ENCODE measurements at places on chromosomes 1 and 21.

DNA sequence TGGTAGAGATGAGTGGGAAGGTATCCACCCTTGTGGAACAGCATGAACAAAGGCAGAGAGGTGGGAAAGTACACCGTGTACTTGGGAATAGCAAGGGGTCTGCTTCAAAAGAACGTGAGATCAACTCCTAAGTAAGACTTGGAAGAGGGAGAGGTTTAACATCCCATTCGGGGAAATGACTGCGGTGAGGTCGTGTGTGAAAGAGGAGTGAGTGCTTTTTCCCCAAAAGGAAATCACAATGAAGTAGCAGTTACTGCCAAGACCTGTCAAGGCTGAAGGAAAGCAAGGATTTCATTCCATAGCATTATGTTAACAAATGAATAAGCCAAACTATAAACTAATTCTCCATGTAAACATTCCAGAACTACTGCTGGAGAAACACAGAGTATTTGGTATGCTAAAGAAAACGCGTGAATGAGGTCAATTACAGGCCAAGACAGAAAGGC lies 20.0 kb upstream of the SYDE2 start:
- DNase-seq: no peak

GRCh38 chr1:3762151-3762872 lies 10.1 kb downstream of the CCDC27 start:
- no peak for DNase-seq

- DNase-seq: no peak
Observed at GRCh38 chr1:48939042-48939441, 162.4 kb upstream of the BEND5 start.

DNA sequence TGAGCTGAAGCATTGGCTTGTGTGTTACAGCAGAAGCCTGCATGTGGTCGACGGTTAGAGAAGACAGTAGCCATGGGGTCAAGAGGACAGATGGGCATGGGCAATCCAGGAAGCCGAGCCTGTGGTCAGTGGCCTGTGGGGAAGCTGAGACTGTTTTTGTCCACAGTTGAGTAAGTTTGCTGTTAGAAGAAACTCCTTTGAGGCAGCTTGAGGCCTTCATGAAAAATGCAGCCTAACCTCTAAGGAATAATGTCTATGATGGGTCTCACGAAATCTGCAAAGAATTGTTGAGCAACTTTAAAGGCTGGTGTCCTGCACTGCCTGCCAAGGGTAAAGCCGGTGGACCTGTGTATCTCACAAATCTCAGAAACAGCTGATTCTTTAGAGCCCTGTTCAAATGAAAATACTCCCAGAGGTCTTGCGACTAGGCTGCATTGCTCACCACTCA lies 322.4 kb downstream of the SETD4 start:
- DNase-seq: no peak

- no peak for DNase-seq
Observed at GRCh38 chr21:44723177-44724131, 12.1 kb upstream of the TSPEAR start.

GRCh38 chr21:32702702-32703101 lies 25.1 kb downstream of the SYNJ1 start:
- no peak for DNase-seq

DNA sequence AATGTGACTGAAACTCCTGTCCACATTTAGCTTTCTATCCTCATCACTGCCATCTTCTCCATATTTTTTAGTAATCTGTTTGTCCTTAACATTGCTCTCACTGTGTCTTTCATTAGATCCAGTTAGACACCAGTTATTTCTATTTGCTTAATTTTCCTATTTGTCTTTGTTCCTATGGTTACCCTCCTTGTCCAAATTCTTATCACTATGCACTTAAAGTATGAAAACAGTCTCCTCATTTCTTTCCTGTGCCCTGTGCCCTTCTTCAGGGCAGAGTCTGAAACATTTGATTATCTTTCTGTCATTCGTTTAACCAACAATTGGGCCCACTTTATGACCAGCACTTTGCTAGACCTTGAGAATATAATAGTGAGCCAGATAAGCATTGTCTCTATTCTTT lies 64.2 kb downstream of the SLC30A7 start:
- no peak for DNase-seq

DNA sequence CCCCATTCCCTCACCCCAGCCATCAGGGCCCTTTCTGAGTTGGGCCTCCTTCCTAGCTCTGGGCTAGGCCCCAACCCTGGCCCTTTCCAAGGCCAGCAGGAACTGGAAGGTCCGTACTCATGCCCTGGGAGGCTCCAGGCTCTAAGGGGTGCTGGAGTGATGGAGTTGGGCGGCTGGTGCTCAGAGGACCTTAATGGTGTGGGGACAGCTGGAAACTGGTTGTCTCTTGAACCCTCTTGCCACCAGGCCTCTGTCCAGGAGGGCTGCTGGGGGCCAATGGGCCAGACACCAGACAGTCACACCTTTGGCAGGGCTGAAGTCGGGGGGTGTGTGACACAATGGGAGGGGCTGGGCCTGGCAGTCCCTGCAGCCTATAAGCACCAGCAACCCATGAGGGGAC lies 9.2 kb upstream of the PADI1 start:
- DNase-seq: no peak

DNA sequence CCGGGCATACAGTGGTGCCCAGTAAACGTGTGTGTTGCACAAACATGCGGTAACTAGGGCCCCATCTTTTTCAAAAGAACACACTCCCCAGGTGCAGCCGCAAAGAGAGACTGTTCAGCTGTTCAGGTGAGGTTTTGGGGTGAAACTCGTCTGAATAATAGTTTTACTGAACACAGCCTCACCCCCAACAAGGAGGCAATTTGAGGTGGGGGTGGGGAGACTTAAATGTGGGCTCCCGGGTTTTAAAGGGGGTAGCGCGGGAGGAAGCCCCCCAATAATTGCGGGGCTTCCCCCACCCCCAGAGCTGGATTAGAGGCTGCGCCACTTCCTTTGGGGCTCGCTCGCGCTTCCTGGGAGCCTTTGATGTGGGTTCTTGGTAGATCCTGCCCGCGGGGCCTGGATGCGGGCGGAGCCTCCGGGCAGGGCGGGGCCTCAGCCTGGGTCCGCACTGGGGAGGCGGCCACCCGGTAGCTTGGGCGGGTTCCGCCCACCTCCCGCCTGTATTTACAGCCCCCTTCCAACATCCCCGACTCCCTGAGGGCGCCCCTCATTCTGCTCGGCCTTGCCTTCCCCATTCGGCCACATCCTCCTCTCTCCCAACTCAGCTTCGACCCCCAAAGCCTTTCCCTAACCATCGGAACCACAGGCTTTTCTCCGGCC lies 6.4 kb upstream of the EPHA2 start:
- peak; percentile 37 for DNase-seq

- DNase-seq: no peak
Observed at GRCh38 chr1:186424539-186424938, 36.4 kb downstream of the PDC start.

- no peak for DNase-seq
Observed at GRCh38 chr1:28301368-28302174, 27.3 kb upstream of the MED18 start.

GRCh38 chr1:193462629-193463320 lies 276.4 kb upstream of the B3GALT2 start:
- no peak for DNase-seq

- DNase-seq: no peak
Observed at GRCh38 chr1:5904551-5904950, 87.7 kb downstream of the NPHP4 start.

DNA sequence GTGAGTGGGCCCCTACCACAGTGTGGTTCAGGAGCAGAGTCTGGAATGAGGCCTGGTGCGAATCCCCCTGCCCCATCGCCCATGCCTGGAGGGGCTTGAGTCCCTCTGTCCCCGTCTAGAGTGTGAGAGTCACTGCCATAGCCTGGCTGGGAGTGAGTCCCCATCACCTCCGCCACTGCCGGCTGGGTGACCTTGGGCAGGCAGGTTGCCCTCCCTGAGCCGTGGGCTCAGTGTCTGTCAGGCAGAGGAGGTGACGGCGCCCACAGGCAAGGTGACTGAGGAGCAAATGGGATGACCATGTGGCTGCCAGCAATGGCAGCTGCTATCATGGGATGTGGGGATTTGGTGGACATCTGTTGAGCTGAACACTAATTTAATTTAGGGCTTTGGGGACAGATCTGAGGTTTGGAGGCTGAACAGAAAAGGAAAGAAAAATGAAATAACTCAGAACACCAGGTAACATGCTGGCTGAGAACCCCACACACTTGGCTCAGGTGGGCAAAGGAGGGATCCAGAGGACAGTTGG lies 38.1 kb upstream of the GPR153 start:
- DNase-seq: no peak

DNA sequence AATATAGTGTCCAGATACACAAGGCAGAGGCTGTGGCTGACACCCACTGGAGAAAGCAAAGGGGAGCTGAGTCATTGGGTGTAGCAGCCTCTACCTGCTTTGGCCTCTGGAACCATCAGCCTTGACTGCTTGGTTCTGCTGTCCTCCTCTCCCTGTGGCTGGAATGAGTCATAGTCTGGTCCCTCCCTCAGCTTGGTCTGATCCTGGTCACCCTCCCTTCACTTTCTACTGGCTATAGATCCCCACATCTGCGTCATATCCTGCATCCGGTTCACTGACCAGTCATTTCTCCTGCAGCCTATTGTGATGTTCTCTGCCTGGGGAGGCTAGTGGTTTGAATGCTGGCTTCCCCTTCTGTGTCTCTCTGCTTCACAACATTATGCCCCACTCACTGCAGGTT lies 372.8 kb upstream of the DAB1 start:
- DNase-seq: no peak
